ENCODE measurements at places on chromosomes 2 and 18.

DNA sequence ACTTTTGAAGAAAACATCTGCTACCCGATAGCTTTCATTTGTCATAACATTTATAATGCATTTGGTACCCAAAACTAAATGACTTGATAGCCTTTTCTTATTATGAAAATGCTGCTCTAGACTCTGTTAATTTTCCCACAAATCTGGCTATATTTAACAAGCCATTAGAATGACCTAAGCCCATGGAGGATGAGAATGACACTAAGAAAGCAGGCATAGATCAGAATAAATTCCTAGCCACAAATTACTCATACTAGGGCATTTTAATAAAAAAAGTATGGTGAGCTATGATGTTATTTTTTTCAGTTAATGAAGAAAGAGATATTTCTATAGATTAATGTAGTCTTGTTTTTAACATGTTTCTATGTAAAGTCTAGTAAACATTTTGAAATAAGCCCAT, 1728.3 kb downstream of the SUCLG1 start:
- DNase-seq: no peak

GRCh38 chr2:229715895-229716507, 1.6 kb upstream of the DNER start:
- DNase-seq: peak; percentile 49

DNA sequence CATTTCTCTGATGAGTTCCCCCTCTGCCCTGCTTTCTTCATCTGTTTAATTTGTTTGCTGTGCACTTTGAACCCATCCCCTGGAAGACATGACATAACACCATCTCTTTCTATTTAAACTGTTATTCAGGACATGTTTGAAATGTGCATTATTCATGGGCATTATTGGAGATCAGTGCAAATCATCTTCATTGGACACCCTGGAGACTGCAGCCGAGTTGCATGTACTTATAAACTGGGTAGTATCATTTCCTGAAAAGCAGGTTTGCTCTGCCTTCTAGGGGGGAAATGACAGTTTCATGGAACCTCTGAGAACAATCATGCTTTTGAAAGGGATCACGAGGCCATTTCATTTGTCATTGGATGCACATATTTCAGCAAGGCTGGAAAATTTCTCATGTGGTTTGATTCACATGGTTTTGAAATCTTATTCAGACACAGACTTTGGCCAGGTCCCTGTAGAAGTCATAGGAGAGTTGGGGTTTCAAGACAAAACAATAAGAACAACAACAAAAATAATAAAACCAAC, 462.8 kb upstream of the MEX3C start:
- DNase-seq: no peak

- DNase-seq: no peak
Measured at GRCh38 chr2:236843161-236843968, 242.3 kb upstream of the COPS8 start.

DNA sequence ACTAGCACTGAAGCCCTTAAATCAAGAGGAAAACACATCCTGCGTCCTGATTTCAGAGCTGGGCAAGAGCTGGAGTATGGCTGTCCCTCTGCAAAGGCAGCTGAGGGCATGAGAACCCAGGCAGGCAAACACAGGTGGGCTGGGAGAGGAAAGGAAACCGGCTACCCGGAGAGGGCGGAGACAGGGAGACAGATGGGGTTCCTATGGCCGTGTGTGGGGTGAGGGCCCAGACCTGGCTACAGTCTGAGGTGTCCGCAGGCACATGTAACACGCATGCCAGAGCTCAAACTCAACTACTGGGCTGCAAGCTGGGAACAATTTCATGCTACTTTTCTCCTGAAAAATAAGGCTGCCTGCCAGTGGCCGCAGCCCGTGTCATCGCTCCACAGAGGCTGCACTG, 2.7 kb downstream of the COPS9 start:
- DNase-seq: no peak

GRCh38 chr2:120812866-120813265, 77.2 kb downstream of the GLI2 start:
- no peak for DNase-seq

DNA sequence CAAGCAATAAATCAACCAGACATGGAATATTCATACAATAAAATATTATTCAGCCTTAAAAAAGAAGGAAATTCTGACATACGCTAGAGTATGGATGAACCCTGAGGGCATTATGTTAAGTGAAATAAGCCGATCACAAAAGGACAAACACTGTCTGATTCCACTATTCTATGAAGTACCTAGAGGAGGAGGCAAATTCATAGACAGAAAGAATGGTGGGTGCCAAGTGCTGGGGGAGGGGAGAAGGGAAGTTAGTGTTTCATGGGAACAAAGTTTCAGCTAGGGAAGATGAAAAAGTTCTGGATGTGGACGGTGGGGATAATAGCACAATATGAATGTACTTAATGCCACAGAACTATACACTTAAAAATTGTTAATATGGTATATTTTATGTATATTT, 19.8 kb downstream of the SMAD7 start:
- DNase-seq: no peak

DNA sequence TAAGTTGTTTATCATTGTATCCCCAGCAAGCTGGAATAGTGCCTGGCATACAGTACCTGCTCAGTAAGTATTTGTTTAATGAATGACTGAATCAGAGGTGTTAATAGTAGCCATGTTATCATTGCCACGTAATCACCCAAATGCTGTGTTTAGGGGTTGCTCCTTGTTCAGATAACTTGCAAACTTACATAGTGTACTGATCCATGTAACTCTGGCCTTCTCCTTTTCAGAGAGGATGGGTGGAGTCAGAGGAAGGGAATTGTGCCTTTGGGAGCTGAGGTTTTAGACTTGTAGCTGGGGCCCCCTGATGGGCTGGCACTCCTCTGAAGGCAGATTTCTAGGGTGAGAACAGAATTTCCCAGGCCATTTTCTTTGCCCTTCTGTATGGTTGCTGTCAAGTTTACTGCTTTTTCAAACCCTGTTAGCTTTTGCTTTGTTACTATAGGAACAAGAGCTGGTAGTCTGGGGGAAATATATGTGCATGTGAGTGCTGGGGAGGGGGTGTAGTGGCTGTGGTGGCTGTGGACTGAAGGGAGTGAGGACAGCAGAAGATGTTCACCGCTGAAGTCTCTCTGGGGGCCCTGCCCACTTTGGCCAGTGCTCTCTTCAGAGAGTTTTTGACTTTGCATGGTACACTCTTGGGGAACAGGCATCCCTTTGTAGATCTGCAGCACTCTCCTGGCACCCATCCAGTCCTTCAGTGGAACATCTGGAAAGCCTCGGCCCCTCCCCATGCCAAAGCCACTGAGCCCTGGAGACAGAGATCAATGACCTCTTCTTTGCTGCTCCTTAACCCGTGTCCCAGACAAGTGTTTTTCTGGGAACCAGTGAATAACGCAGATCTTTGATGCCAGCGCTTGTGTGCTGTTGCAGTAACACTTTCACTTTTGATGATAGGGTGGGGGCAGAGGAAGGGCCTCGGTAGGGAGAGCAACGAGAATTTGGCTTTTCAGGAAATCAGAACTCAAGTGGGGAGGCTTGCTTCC, 209.0 kb downstream of the PRKCE start:
- DNase-seq: no peak

DNA sequence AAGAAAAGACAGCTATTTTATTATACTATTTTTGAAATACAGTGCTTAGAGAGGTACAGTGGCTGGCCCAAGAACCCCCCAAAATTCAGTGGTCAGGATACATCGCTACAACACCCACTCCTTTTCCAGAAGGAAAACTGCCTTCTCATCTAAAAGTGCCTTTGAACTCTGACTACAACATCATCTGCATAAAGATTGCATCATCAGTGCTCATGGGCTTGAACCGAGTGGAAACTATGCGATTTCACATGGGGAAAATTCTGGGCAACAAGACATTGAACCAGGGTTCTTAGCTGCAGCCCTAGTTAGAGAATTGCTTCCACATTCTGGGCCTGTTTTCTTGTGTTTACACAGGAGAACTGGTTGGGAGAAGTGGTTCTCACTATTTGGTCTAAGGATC, 294.6 kb upstream of the SLC14A2 start:
- DNase-seq: no peak

- no peak for DNase-seq
Measured at GRCh38 chr2:29749843-29750242, 171.5 kb downstream of the ALK start.

DNA sequence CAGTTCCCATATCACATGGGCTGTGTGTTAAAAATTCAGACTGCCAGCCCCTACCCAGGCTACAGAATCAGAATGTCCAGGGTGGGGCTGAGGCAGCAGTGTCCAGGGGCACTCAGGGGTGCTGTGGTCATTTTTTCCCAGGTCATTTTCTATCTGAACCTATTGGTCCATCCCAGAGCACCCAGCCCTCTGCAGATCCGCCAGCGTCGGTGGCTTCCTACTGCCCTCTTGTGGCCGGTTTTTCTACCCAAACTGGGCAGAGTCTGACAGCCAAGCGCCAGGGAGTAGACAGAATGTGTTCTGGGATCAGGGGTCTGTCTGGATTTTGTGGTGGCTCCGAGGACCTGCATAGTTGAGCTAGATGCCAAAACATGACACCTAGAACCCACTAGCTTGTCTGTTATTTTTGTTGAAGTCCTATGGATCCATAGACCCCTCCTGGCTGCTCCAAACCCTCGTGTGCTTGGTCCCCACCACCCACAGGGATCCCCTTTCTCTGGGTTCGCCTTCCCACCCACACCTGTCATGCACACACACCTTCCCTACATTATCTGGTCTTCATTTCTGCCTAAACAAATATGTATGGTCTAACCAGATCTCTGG, 34.1 kb upstream of the RMDN2 start:
- peak; percentile 9 for DNase-seq

- no peak for DNase-seq
Measured at GRCh38 chr2:237670641-237671040, 43.3 kb downstream of the LRRFIP1 start.

GRCh38 chr2:44480068-44480467, 118.3 kb downstream of the CAMKMT start:
- DNase-seq: no peak

DNA sequence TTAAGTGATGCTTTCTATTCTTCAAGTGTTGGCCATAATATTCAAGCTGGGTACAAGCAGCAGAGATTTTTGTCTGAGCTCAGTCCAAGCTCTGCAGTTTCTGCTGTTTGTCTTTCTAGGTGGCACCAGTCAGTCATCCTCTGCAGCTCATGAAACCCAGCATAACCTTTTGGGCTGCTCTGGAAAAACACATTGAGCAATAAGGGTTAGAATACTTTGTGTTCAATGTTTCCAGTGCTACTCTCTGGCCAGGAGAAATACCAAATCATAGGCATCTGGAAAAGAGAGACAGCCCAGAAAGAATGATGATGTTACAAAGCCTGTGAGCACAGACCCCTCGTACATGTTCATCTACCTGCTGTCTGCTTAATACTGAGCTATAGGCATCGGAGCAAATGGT, 19.5 kb upstream of the WIPF1 start:
- no peak for DNase-seq

DNA sequence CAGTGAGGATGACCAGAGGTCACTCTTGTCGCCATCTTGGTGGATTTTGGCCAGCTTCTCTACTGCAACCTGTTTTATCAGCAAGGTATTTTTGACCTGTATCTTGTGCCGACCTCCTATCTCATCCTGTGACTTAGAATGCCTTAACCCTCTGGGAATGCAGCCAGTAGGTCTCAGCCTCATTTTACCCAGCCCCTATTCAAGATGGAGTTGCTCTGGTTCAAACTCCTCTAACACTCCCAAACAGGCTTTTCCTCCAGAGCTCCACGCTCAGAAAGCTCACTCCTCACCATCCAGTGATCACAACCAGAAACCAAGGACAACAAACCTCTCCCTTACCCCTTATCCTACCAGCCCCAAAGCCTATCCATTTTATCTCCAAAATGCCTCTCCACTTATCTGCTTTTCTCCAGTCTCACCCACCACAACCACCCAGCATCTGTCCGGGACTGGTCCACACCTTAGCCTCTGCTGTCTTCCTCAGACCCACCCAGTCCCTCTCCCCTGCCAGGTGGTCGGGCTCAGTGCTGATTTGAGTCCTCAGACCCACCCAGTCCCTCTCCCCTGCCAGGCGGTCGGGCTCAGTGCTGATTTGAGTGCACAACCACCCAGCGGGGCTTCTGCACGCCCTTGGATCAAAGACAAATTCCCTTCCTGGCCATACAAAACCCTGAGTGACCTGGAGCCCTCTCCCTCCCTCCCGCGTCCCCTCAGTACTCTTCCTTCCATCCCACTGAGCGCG, 11.7 kb upstream of the SMAD7 start:
- DNase-seq: no peak

- peak; percentile 16 for DNase-seq
Measured at GRCh38 chr2:210072922-210073509, 70.6 kb downstream of the RPE start.

GRCh38 chr2:48205137-48205798, 299.0 kb upstream of the FBXO11 start:
- no peak for DNase-seq

Data from H4 (cell line).